ENCODE measurements at places on chromosomes 6 and 20.

DNA sequence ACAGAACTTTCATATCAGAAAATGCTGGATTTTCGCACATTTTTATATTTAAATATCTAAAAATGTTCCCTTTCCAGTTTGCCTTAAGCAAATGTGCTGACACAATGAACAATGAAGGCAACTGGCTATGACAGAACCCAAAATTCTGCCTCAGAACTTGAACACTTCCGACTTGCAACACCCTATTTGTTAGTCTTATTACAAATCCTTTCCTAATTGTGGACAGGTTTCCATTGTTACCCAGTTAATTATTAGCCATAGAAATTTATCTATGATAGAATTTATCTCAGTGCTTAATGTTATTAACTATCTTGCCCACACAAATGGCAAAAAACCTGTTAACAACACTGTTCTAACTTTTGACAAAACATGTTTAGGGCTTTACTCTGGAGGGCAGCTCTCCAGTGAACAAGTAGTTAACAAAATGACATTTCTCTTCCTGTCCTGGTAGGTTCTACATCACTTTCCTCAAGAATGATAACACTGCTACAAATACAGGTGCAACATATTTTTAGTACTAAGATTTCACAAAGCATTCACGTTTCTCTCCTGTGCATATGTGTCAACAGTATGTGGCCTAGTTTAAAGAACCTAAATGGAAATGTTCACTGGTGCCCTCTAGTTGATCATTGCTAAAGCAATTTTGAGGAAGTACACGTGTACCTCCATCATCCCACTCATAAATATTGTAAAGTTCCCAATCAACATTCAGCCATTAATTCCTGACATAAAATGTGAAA is 58.4 kb downstream of the HIVEP2 start:
- peak; percentile 12 for DNase-seq

GRCh38 chr6:8181160-8181881 is 79.0 kb upstream of the EEF1E1 start:
- DNase-seq = no peak

- DNase-seq = no peak
Observed at GRCh38 chr20:4651536-4651935, 70.2 kb upstream of the PRND start.

DNA sequence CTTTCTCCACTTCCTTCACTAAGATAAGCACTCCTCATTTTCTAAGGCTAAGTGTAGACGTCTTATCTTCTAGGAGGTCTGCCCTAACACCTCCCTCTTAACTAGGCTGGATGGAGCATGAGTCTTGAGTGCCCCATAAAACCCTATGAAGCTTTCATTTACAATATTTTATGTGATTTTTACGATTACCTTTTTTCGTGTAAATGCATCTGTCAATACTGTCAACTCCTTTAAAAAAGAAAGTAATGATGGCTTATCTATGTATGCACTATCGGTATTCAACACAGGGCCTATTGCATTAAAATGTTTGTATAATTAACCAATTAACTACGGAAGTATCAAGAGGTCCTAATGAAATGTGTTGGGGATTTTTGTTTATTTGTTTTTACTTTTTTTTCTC is 156.0 kb upstream of the FAM83B start:
- no peak for DNase-seq

All from NCI-H345 (cell line).